ENCODE measurements at places on chromosomes 1 and 21. TPM values are rescaled to one million over a fixed set of nuclear protein-coding genes. Genes with fewer than 3 reads are reported as not detected.

The SLC9C2 gene
- under 0.01 TPM for total RNA-seq

The OR2T35 gene
- total RNA-seq = not detected

The ERVH48-1 gene
- total RNA-seq = not detected

The IRF6 gene
- 0.43 TPM for total RNA-seq

The OVAAL gene
- total RNA-seq = not detected

The PEX14 gene
- total RNA-seq = 12.8 TPM

The ATXN7L2 gene
- total RNA-seq = 1.6 TPM

The DNAH14 gene
- 44.9 TPM for total RNA-seq

The CHRNB2 gene
- under 0.01 TPM for total RNA-seq

The ZBTB8OS gene
- total RNA-seq = 60.4 TPM

The RNU11 gene
- total RNA-seq = under 0.01 TPM

The OR2T29 gene
- not detected for total RNA-seq

The AZIN2 gene
- 2.1 TPM for total RNA-seq

The FAM110D gene
- total RNA-seq = not detected

The NRIP1 gene
- 33.5 TPM for total RNA-seq

The SELP gene
- 0.65 TPM for total RNA-seq

The KCNJ9 gene
- total RNA-seq = 0.11 TPM

The FBXO2 gene
- total RNA-seq = 4.2 TPM

The WNT4 gene
- total RNA-seq = not detected

The SELENON gene
- 62.6 TPM for total RNA-seq

The WDR64 gene
- total RNA-seq = under 0.01 TPM

The LHX8 gene
- total RNA-seq = not detected

The DIO1 gene
- total RNA-seq = not detected

The SPRR2E gene
- not detected for total RNA-seq

The OLIG2 gene
- total RNA-seq = not detected

The DMRTB1 gene
- not detected for total RNA-seq

The TRIM17 gene
- total RNA-seq = 0.13 TPM

The RRAGC gene
- 49.3 TPM for total RNA-seq

The PTCH2 gene
- total RNA-seq = 0.13 TPM

The SPOCD1 gene
- 48.9 TPM for total RNA-seq

The KRTAP12-2 gene
- total RNA-seq = not detected

The GIPC2 gene
- total RNA-seq = 0.13 TPM

The C1orf105 gene
- total RNA-seq = not detected

The LDLRAD1 gene
- not detected for total RNA-seq

The TMEM269 gene
- not detected for total RNA-seq

The HMCN1 gene
- total RNA-seq = 76.6 TPM
